ENCODE measurements at places on chromosomes 4 and X.

GRCh38 chr4:27141530-27141929, 280.9 kb downstream of the STIM2 start:
- no peak for DNase-seq

GRCh38 chrX:136204571-136204970, 46.6 kb downstream of the MAP7D3 start:
- DNase-seq: no peak

DNA sequence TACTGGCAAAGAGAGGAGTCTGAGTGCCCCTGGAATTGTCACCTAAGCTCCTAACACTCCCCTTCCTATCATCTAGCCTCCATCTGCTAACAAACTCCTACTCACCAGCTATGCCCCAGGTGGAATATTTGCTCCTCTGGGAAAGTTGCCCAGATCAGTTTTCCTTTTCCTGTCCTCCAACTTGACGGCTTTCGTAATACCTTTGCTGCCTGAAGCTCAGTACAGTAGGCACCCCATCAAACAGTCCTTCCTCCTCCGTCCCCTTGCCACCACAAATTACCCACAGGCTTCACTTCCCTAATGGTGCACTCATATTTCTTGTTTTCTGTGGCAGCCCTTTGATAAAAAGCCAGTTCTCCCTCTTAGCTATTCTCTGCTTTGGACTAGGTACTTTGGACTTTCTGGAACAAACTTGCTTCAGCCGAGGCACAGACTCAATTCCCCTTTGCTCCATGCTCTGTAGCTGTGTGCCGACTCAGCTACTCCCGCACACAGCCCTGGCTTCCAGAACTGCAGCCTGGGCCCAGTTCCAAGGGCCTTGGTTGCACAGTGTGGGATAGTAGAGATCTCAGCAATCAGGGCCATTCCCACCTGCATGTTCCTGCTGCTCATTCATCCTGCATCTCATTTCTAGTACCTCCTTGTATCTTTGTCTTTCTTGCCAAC, 605.1 kb downstream of the BCOR start:
- no peak for DNase-seq

GRCh38 chr4:10589799-10590198, 94.8 kb downstream of the CLNK start:
- peak; percentile 42 for DNase-seq

DNA sequence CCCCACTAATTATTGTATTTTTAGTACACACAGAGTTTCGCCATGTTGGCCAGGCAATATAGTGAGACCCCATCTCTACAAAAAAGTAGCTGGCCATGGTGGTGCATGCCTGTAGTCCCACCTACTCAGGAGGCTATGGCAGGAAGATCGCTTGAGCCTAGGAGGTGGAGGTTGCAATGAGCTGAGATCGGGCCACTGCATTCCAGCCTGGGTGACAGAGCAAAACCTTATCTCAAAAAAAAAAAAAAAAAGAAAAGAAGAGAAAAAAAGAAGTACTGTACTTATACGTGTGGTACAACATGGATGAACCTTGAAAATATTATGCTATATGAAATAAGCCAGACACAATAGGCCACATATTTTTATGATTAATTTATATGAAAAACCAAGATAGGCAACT, 9.9 kb upstream of the WDR45 start:
- no peak for DNase-seq

DNA sequence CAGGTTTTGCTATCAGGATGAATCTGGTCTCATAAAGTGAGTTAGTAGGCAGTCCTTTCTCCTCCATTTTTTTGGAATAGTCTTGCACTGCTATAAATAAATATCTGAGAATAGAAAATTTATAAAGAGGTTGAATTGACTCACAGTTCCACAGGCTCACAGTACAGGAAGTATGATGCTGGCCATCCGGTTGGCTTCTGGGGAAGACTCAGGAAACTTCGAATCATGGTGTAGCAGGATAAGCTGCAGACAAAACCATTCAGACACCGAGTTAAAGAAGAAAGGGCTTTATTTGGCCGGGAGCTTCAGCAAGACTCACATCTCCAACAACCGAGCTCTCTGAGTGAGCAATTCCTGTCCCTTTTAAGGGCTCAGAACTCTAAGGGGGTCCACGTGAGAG, 348.2 kb downstream of the KCTD8 start:
- no peak for DNase-seq

- DNase-seq: no peak
These were observed 47.9 kb upstream of the PGRMC2 start for GRCh38 chr4:128335541-128335940.

DNA sequence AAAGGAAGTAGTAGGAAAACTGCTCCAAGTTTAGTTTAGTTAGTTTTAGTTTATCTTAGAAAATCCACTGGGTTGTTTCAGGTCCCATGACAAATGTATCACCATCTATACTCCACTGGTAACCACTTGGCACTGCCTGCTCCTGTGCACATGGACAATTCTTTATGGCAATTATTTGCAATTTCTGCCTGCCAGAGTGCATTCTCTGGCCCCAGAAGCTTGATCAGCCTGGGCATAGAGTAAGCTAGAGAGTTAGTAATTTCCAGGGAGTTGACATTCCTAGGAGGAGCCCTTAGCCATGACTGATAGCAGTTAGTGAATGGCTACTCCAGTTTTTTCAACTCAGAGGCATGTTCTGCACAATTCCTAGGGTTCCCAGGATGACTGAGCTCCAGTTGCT, 203.2 kb upstream of the FGF13 start:
- DNase-seq: no peak

DNA sequence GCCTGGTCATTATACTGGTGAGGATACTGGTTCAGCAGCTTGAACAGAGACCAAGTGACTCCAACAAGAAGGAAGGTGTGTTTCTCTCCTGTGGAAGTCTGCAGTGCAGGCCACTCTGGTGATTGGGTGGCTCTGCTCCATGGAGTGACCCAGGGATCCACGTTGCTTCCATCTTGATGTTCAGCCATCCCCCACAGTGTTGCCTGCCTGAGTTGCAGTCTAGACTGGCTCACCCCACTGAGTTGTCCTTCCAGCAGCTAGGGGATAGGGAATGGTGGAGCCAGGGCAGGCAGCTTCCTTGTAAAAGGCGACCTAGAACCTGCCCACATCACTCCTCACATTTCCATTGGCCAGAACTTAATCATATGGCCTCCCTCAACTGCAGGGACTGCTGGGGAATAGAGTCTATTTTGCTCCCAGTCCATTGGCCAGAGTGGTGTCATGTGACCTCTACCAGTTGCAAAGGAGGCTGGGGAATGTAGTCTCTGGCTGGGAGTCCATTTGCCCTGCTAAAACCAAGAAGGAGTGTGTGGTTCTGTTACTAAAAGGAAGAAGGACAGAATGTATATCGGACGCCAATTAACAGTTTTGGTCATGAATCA, 8.0 kb downstream of the MAN2B2 start:
- no peak for DNase-seq

GRCh38 chr4:74283614-74284013, 24.7 kb upstream of the EPGN start:
- DNase-seq: no peak

DNA sequence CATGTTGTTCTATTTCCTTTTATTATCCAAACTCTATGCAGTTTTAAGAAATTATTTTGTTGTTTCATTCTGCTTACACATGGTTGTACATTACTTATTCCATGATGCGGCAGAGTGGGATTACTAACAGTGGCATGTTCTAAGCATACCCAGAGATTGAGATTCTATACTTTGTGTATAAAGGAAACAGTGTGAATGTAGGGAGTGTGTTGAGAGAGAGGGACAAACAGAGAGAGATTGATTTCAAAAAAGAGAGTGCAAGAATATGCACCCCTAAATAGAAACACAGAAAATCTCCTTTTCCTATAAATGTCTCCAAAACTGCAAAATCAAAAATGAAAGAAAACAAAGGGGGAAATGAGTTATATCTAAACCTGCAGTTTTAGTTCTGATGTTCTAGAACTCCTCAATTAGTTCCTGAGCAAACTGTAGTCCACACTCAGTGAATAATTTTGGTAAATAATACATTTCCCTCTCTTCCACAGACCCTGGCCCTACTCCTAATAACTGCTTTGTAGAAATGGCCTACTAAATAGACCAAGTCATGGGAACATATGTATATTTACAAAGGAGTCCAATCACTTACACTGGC, 31.0 kb downstream of the SLC9B1 start:
- DNase-seq: no peak

DNA sequence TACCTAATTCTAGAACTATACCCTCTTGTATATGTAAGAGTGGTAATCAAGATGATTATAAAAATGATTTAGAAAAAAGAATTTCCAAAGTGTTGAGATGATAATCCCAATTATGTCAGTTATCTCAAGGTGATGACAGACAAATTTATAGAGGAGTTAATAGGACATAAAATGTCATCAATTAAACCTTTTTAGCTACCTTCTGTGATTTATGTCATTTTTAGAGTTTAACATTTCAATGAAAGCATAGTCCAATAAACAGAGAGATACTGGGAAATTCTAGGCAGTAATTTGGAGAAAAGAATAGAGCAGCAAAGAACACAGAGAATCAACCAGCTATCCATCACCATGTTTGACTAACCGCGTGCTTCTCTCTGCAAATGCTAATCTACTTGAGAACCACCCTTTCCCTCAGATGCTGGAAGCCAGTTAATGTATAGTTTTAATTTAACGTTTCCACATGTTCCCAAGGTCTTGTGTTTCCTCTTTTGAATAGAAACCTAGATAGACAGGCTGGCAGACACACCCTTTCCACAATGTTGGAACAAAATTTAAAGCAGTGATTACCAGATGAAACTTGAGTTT, 433.1 kb upstream of the FAM241A start:
- DNase-seq: no peak

- no peak for DNase-seq
These were observed 105.1 kb upstream of the CAMK2D start for GRCh38 chr4:113866611-113867010.

GRCh38 chr4:73751166-73751565, 10.8 kb downstream of the CXCL8 start:
- DNase-seq: no peak

DNA sequence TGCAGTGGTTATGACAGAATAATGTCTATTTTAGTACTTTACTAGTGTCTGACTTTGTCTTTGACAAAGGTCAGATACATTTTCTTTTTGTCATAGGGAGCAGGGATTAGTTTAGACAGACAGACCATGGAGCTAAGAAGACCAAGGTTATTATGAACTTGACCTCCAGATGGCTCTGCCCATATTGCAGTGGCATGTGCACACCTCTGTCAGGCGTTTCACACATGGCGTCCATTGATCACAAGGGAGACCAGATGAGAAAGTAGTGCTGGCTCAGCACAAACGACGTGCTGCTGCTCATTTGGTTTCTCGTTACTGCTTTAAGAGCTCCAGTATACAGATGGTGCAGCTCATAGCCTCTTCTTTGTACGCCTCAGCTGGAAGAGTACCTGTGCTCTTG, 56.3 kb upstream of the HPSE start:
- DNase-seq: no peak

DNA sequence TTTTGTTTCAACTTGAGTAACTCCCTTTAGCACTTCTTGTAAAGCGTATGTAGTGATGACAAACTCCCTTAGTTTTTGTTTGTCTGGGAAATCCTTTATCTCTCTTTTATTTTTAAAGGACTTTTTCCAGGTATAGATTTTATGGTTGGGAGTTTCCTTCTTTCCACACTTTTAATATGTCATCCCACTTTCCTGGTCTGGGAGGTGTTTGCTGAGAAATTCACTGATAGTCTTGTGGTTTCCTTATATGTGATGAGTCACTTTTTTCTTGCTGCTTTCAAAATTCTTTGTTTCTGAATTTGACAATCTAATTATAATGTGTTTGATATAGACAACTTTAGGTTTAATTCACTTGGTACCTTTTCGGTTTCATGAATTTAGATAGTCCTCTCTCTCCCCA, 353.9 kb downstream of the GPAT3 start:
- no peak for DNase-seq

GRCh38 chr4:101256222-101256621, 91.1 kb downstream of the PPP3CA start:
- no peak for DNase-seq

DNA sequence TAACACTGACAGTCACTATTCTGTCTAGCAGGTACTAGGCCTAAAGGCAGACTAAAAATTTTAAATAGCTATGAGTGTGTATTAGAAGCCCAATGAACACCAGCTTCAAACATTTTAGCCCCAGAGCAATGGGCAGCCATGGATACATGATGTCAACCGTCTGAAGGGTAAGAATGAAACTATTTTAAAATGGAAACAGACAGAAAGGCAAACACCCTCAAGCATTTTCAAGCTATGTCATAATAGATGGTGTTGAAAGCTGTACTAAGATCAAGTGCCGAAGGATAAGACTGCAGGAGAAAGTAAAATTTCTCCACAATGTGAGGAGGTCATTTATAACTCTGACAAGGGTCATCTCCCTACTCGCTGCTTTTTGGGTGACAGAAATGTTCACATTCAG, 225.0 kb downstream of the COL25A1 start:
- no peak for DNase-seq

DNA sequence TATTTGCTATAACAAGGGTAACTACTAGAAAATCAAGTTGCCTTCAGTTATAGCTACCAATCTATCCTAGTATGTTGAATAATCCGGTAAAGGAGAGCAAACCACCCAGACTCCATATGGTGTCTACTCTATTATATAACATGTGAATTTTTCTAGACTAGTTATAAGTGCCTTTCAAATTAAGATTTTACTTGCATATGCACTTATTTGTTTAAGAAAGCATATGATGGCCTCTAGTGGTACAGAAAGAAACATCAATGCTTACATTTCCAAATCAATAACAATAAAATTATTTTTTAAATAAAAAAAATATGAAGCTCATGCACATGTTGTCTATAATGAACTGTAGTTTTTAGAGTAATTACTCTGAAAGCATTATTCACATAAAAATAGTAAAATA, 1516.4 kb upstream of the PABPC4L start:
- DNase-seq: no peak

DNA sequence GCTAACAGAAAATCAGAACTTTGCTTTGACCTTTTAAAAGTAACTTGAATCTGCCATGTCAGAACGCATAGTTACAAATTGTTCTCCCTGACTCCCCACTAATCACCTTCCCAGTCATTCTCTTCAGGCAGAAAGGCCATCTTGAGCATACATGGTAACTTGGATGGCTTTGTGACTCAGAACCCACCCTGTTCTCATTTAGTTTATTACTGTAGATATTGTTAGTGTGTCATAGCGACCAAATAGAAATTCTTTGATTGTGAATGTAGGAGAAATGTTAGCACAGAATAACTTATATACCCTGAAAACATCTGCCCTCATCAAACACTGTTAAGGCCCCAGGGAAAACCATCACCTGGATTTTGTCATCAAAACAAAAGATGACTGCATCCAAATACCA, 382.0 kb downstream of the MAGEB5 start:
- DNase-seq: no peak
